Adipose tissue (tissue), 3 donors: ENCODE measurements at places on chromosomes 12 and 14. TPM values are rescaled to one million over a fixed set of nuclear protein-coding genes. Genes with fewer than 3 reads are reported as not detected.

KRT85 gene
- polyA plus RNA-seq, result not detected

ANKRD33 gene
- polyA plus RNA-seq, result not detected

SERPINA9 gene
- polyA plus RNA-seq, result not detected

LALBA gene
- polyA plus RNA-seq, result not detected

LIMA1 gene
- polyA plus RNA-seq, result 15.9 TPM

FOXG1 gene
- polyA plus RNA-seq, result not detected

COL2A1 gene
- polyA plus RNA-seq, result 1.1 TPM

CLECL1 gene
- 0.09 TPM for polyA plus RNA-seq

BIN2 gene
- polyA plus RNA-seq, result 8.4 TPM

KRT2 gene
- polyA plus RNA-seq, result not detected

ADGRD1 gene
- polyA plus RNA-seq, result 11.0 TPM

ASIC1 gene
- polyA plus RNA-seq, result 0.38 TPM

SRRM4 gene
- under 0.01 TPM for polyA plus RNA-seq

TBK1 gene
- 11.1 TPM for polyA plus RNA-seq

ENDOU gene
- polyA plus RNA-seq, result 0.14 TPM

KCNJ8 gene
- polyA plus RNA-seq, result 11.5 TPM

KRT71 gene
- not detected for polyA plus RNA-seq

CAPS2 gene
- polyA plus RNA-seq, result 2.1 TPM

RBM23 gene
- polyA plus RNA-seq, result 20.1 TPM

TAS2R8 gene
- polyA plus RNA-seq, result not detected

SERPINA12 gene
- polyA plus RNA-seq, result not detected

KRT7 gene
- polyA plus RNA-seq, result 18.1 TPM

ACRBP gene
- polyA plus RNA-seq, result 0.74 TPM

DNAI7 gene
- polyA plus RNA-seq, result 0.41 TPM

METAP2 gene
- 56.8 TPM for polyA plus RNA-seq

RNASE3 gene
- not detected for polyA plus RNA-seq
